ENCODE measurements at places on chromosomes 4 and X. TPM values are rescaled to one million over a fixed set of nuclear protein-coding genes. Genes with fewer than 3 reads are reported as not detected.

Gene NSUN7
- 26.5 TPM for total RNA-seq

Gene SUPT20HL2
- total RNA-seq: not detected

Gene TRAPPC2
- 23.0 TPM for total RNA-seq

Gene GAGE12F
- not detected for total RNA-seq

Gene TKTL2
- total RNA-seq: not detected

Gene NFKB1
- total RNA-seq: 7.2 TPM

Gene GC
- total RNA-seq: not detected

Gene TIGD4
- total RNA-seq: 1.8 TPM

Gene POU3F4
- total RNA-seq: 0.37 TPM

Gene MAGEB4
- not detected for total RNA-seq

Gene CXCL1
- total RNA-seq: not detected

Gene CXorf38
- 11.7 TPM for total RNA-seq

Gene TCEAL5
- 0.37 TPM for total RNA-seq
